Right renal pelvis (tissue), 4 donors: ENCODE measurements at places on chromosomes 5 and 9. TPM values are rescaled to one million over a fixed set of nuclear protein-coding genes. Genes with fewer than 3 reads are reported as not detected.

BSPRY gene
- 10.2 TPM for polyA plus RNA-seq

SH3PXD2B gene
- polyA plus RNA-seq, result 34.8 TPM

PPP3R2 gene
- polyA plus RNA-seq, result 0.04 TPM

GALNT12 gene
- 14.8 TPM for polyA plus RNA-seq

ADRA1B gene
- 3.0 TPM for polyA plus RNA-seq

NEUROG1 gene
- polyA plus RNA-seq, result not detected

FOXD4L5 gene
- polyA plus RNA-seq, result 0.14 TPM

FAM169A gene
- polyA plus RNA-seq, result 17.8 TPM

SAXO1 gene
- 0.25 TPM for polyA plus RNA-seq

CCDC192 gene
- 0.79 TPM for polyA plus RNA-seq

UIMC1 gene
- 42.4 TPM for polyA plus RNA-seq

C1QTNF2 gene
- 1.8 TPM for polyA plus RNA-seq

OR2Y1 gene
- not detected for polyA plus RNA-seq

TMC1 gene
- 0.69 TPM for polyA plus RNA-seq

MAP1B gene
- 12.7 TPM for polyA plus RNA-seq

CTNND2 gene
- 2.8 TPM for polyA plus RNA-seq

TAF11L5 gene
- not detected for polyA plus RNA-seq

SHISAL2B gene
- not detected for polyA plus RNA-seq

UNC13B gene
- 26.1 TPM for polyA plus RNA-seq

MYMK gene
- polyA plus RNA-seq, result 0.09 TPM

PDLIM4 gene
- polyA plus RNA-seq, result 15.5 TPM

PCDHB4 gene
- polyA plus RNA-seq, result 1.5 TPM

MAN1B1 gene
- 62.2 TPM for polyA plus RNA-seq

SLC6A7 gene
- not detected for polyA plus RNA-seq

PCDHGB3 gene
- polyA plus RNA-seq, result 2.2 TPM

STING1 gene
- 35.8 TPM for polyA plus RNA-seq

GABRB2 gene
- 1.9 TPM for polyA plus RNA-seq

TMEFF1 gene
- polyA plus RNA-seq, result 6.8 TPM

SMIM33 gene
- polyA plus RNA-seq, result not detected

GBGT1 gene
- 2.0 TPM for polyA plus RNA-seq

CYSRT1 gene
- 13.5 TPM for polyA plus RNA-seq

ADAMTS6 gene
- polyA plus RNA-seq, result 2.1 TPM

PPP2R2B gene
- polyA plus RNA-seq, result 14.4 TPM

ROPN1L gene
- polyA plus RNA-seq, result 0.70 TPM

HEMGN gene
- 4.3 TPM for polyA plus RNA-seq

IFNA21 gene
- polyA plus RNA-seq, result not detected

SLC6A19 gene
- polyA plus RNA-seq, result 56.2 TPM

MPDZ gene
- polyA plus RNA-seq, result 37.1 TPM
